NCI-H187 treated with DMSO at 0.1 percent for 48 hours (cell line): ENCODE measurements at places on chromosomes 7 and 10.
A peak's percentile ranks its signal among the peaks of the same experiment; 100 is the strongest.

DNA sequence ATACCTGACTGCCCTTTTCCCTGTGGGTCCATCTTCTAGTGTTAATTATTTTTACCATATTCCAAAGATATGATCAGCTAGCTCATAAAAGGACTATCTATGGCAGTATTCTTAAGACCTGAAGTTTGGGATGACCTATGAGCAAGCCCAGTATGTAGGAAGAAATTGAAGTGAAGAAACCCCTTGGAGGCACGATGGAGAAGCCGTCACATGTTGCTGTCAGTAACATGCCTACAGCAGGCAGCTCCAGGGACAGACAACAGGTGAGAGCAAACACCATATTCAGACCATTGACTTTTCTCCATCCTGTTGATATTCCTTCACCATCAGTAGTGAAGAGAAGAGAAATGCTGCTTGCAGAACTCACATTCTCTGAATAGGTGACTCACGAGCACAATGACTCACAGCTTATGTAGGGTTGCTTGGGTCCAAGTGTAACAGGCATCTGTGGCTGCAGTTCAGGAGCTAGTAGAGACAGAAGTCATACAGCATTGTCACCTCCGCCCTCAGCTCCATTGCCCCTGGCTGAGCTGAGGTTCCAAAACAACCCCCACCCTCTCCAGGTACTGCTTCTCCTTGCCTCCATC lies 8.4 kb upstream of the LYZL2 start:
- DNase-seq = no peak

GRCh38 chr10:117216028-117216427 lies 18.7 kb downstream of the KCNK18 start:
- DNase-seq = no peak

GRCh38 chr10:11081408-11081807 lies 63.7 kb downstream of the CELF2 start:
- no peak for DNase-seq

DNA sequence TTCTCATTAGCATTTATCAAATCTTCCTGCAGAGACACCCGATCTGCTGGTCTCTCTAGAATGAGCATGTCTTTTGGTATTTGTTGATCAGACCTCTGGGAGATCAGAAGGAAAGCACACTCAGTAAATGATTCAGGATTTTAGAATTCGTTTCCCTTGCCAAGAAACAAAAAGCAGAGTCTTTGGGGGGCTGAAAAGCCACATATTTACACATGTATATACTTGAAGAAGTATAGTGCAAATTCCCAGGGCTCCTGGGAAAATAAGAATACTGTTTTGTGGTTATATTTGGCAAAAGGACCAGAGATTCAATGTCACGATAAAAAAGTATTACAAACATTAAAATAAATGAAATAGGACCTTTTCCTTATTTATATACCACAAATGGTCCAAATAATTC lies 100.2 kb downstream of the AGMO start:
- DNase-seq = no peak

DNA sequence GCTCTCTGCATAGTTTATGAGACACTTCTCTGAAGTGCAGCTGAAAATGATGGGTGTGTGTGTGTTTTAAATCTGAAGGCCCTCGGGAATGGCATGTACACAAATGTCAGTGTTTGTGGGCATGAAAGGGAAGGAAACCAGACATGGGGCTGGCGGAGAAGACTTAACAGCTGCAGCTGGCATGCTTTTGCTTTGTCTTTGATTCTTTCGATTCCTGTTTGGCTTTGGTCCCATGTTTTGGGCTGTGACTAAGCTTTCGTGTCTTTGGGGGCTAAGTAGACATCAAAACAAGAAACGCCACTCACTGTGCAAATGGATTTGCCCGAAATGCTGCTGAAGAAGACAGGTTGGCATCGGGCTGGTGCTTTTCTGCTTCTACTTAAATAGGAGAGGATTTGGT lies 179.3 kb downstream of the PFKFB3 start:
- no peak for DNase-seq

GRCh38 chr7:22113041-22113440 lies 167.3 kb upstream of the CDCA7L start:
- no peak for DNase-seq

GRCh38 chr10:114548662-114549061 lies 109.4 kb downstream of the ABLIM1 start:
- DNase-seq = no peak

GRCh38 chr10:78212060-78212785 lies 178.6 kb downstream of the RPS24 start:
- DNase-seq = no peak

- no peak for DNase-seq
Measured at GRCh38 chr10:118007773-118008172, 39.0 kb downstream of the RAB11FIP2 start.

DNA sequence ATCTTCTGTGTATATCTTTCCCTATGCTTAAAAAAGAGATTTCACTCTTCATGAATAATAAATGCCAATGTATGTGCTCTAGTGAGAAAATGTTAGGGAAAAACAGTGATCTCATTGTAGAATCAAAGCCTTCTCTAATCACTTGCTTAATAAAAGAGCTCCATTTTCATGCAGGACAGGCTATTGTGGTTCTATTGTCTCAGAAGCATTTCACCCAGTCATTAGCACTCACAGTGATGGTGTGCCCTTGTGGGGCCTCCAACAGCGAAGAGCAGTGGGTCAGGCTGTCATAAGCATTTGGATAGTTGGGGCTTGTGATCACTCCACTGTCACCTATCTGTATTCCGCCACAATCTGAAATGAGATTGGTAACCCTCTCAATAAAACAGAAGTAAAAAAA lies 83.9 kb upstream of the RSU1 start:
- DNase-seq = no peak

DNA sequence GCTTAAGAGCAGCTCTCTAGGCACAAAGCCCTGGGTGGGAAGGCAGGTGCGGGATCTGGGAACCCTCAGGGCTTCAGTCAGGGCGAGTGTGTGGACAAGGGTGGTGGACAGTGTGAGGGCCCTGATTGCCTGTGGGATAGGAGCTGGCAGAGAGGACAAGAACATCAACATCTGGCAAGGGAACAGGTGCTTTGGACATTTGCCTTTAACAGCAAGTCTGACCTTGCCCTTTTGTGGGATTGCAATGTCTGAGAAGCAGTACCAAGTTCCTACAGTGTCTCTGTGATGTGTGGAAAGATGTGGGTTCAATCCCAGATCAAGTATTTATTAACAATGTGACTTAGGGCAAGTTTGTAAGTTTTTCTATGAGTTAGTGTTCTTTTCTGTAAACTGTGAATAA lies 46.7 kb downstream of the TFAM start:
- DNase-seq = no peak

- no peak for DNase-seq
Measured at GRCh38 chr7:74269757-74270277, 15.6 kb upstream of the RFC2 start.

GRCh38 chr7:99000904-99001465 lies 122.7 kb downstream of the TRRAP start:
- DNase-seq = no peak

DNA sequence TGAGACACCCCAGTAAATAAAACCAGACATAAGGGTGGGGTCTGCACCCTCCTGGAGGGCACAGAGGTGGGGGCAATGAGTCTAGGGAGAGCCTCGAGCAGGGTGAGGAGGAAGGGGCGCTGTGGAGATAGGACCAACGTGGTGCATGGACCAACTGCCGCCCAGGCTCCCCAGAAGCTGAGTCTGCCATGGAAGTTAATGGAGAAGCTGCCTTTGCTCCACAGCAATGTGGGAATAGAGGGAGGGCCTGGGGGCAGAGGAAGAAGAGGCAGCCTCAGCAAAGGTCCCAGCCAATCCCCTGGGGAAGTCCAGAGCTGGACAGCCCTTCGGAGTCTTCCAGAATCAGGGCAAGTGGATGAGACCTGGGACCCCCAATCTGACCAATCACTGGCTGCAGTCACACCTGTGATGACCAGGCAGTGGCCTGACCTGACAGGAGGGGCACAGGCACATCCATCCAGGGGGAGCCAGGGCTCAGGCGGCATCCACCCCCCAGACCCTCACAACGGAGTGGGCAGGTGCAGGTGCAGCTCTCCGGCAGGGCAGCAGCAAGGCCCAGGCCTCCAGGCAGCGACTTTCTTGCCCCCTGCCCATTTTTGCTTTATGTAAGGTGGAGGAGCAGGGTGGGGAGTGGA lies 242.2 kb upstream of the PPP2R2D start:
- DNase-seq = no peak

DNA sequence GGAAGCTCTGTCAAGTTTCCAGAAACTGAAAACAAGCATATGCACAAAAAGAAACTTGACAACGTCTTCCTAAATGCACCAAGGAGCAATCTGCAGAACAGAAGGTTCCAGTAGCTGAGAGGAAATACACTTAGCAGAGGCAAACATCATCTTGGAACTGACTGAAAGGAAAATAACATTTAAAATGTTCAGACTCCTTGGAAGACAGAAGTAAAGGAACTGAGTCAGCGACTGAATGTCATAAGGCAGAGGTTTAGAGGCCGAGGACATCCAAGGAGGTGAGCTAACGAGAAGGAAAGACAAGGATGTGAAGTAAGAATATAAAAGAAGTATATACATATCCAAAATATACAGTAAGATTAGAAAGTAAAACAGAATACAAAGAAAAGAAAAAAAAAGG lies 24.1 kb downstream of the SEMA3D start:
- no peak for DNase-seq

DNA sequence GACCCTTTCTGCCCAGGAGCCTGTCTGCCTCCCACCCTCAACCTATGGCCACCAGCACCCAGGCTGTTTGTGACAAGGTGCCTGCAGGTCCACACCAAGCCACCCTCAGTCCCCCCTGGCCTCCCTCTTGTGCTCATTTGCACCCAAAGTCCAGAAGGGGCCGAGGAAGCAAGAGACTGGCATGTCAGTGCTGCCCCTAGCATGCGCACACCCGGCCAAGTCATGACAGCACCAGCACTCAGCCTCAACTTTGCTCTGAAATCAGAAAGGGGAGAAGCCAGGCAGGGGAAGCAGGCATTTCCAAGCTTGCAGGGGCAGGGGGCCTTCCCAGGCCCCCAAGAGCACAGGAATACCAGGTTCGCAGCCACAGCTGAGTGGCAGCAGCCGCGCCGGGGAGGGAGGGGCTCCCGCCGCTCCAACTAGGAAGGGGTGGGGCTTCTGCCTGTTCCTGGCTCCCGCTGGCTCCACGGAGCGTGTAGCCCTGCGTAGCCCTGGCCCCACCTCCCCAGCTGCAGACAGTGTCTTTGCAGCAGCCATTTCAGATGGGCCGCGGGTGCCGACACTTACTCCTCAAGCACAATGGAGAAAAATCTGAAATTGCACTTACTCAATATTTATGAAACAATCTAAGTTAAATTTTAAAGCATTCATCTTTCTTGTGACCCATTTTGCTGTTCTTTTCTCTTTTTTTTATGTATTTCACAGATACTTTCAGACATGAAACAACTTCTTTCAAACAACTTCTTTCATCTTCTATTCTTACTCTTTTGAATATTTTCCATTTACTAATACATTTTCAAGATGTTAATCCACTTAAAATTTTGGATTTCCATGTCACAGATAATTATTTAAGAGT lies 54.9 kb upstream of the ABCB5 start:
- no peak for DNase-seq

DNA sequence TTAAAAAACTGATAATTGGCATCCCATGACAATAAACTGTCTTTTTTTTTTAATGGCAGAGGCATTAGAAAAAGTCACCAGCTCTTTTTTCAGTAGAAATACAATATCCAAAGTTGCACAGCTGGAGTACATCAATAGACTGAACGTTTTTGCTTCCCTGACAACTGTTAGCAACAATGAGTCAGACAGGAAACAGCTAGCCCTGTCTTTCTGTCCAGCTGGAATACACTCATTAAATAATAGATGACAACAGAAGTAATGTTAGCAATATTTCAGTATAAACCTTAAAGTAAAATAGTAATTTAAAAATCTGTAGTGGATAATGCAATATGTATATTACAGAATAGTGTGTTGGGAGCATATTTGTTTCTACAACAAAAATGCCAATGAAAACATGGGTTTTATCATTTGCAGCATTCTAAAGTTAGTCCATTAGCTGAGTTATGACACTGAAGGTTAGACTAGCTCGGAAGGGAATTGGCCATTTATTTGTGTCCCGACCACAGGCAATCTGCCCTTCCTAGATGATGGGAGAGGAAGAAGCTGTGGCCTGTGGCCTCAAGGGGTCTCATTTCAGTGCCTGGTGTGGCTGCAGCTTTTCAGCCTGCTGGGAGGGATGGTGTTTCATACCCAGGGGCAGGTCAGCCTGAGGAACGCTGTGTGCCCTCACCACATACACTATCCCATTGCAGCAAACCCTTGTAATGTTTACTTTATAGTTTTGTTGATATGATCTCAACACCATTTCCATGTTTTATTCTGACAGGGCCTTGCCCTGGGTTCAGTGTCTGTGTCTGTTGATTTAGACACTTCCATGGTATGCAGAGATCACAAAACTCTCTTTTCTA lies 173.3 kb downstream of the SLC16A9 start:
- no peak for DNase-seq

GRCh38 chr7:134954197-134955082 lies 31.9 kb upstream of the AGBL3 start:
- DNase-seq = peak; percentile 33

DNA sequence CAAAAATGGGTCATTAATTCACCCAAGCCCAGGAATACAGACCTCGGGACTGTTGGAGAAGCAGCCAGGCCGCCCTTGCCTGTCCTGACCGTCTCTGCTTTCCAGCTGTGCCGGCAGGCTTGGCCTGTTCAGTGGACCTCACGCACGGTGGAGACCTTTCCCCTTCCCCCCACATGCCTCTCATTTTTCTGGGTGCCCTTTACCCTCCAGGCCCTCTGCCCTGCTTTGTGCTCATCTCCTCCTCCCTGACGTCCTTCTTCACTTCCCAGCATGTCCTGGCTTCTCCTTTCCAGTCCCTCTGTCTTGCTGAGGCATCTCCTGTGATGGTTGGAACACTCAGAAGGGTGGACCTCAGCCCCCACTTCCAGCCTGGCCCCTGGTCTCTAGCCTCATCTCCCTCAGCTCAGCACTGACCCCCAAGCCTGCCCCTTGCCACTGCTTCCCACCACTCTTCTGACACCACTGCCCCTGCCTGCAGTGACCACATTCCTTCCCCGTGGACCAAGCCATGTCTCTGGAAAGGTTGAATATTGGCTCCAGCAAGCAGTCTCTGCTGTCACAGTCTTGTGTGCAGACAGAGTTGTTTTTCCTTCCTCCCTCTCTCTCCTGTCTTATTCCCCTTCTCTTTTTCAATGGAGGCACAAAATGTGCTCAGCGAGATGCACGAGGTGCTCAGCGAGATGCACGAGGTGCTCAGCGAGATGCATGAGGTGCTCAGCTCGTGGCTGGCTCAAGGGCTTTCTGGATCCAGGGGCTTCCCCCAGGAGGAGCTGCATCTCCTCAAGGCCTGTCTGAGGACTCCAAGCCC lies 14.9 kb downstream of the BAG3 start:
- DNase-seq = no peak

GRCh38 chr7:27104341-27105058 lies 2.0 kb upstream of the HOXA2 start:
- no peak for DNase-seq

- no peak for DNase-seq
Measured at GRCh38 chr10:53903756-53904155, 897.3 kb downstream of the PCDH15 start.

GRCh38 chr7:120797026-120797645 lies 60.8 kb downstream of the TSPAN12 start:
- no peak for DNase-seq
